Vagina (tissue), 2 donors: ENCODE measurements at places on chromosomes 13 and 19.
A peak's percentile ranks its signal among the peaks of the same experiment; 100 is the strongest.

GRCh38 chr13:108877300-108877699 is 247.9 kb downstream of the MYO16 start:
- no peaks in the 10 kb centered on the region for H3K4me1 ChIP-seq
- no peak overlapping the region for H3K27ac ChIP-seq
- no peaks in the 10 kb centered on the region for H3K36me3 ChIP-seq
- no peaks in the 10 kb centered on the region for H3K27me3 ChIP-seq

- H3K4me3 ChIP-seq: no peak overlapping the region
- no peaks in the 10 kb centered on the region for H3K36me3 ChIP-seq
- H3K27ac ChIP-seq: no peak overlapping the region
- no peaks in the 10 kb centered on the region for H3K27me3 ChIP-seq
Observed at GRCh38 chr19:4081441-4082129, 14.9 kb upstream of the ZBTB7A start.

GRCh38 chr13:33100886-33101285 is 84.7 kb downstream of the KL start:
- no peak for DNase-seq
- no peaks in the 10 kb centered on the region for H3K4me1 ChIP-seq
- H3K36me3 ChIP-seq: peaks cover 14% of the 10 kb centered on the region
- no peak overlapping the region for H3K27ac ChIP-seq
- H3K27me3 ChIP-seq: no peaks in the 10 kb centered on the region

GRCh38 chr19:1395194-1396018 is 5.9 kb downstream of the GAMT start:
- H3K4me3 ChIP-seq: no peak overlapping the region
- no peak for DNase-seq
- peaks cover 43% of the 10 kb centered on the region for H3K4me1 ChIP-seq
- no peaks in the 10 kb centered on the region for H3K36me3 ChIP-seq
- H3K27me3 ChIP-seq: no peaks in the 10 kb centered on the region
- H3K27ac ChIP-seq: no peak overlapping the region

GRCh38 chr19:17214508-17215126 is 540 bp upstream of the USE1 start:
- H3K4me3 ChIP-seq: peak overlapping the region; percentile 74
- DNase-seq: no peak
- peaks cover 15% of the 10 kb centered on the region for H3K4me1 ChIP-seq
- no peaks in the 10 kb centered on the region for H3K27me3 ChIP-seq
- H3K36me3 ChIP-seq: peaks cover 28% of the 10 kb centered on the region
- peak overlapping the region; percentile 92 for H3K27ac ChIP-seq

DNA sequence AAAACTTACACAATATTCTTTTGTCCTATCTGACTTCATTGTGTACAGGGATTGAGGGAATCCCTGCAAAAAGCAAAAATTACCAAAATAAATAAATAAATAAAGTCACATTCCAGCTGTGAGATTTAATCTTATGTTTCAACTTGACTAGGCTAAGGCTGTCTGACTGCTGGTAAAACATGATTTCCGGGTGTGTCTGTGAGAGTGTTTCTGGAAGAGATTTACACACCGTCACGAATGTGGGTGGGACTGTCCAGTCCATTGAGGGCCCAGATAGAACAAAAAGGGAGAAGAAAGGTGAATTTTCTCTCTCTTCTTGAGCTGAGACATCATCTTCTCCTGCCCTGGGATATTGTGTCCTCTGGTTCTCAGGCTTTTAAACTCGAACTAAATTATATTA is 166.1 kb downstream of the LIG4 start:
- no peaks in the 10 kb centered on the region for H3K36me3 ChIP-seq
- H3K4me1 ChIP-seq: no peaks in the 10 kb centered on the region
- DNase-seq: no peak
- no peaks in the 10 kb centered on the region for H3K27me3 ChIP-seq
- no peak overlapping the region for H3K4me3 ChIP-seq

DNA sequence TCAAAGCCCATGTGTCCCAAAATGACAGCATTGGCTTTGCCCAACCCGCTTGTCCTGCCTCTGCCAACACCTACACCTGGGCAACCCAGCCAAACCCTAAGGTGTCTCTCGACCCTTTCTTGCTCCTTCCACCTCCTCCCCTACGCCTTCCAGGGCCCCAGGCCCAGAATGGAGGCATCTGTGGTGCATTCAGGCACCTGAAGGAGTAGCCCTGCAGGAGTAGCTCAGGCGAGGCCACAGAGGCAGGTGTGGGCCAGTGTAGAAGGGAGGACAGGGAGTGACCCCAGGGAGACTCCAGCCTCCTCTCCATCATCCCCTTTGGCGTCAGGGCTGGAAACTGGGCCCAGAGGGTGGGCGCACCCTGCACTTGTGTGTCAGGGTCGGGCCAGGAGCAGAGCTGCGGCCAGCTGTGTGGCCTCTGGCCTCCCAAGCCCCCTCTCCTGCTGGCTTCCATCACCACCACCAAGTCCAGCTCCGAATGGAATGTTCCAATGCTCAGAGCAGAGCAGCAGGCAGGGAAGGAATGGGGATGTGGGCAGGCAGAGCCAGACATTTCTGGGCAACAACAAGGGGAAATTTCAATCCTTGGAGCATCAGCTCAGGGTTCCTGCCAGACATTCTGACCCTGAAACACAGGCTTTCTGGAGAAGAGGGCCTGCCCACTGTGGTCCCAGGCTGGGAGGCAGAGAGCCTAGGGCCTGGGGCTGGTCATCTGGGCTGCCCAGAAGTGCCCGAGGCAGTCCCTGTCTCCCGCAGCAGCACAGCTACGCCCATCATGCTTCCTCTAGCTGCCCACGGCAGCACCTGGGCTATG is 16.4 kb downstream of the PLEKHF1 start:
- H3K4me3 ChIP-seq: no peak overlapping the region
- H3K27me3 ChIP-seq: no peaks in the 10 kb centered on the region
- peak overlapping the region; percentile 83 for H3K27ac ChIP-seq

- peak overlapping the region; percentile 94 for H3K27ac ChIP-seq
- no peaks in the 10 kb centered on the region for H3K36me3 ChIP-seq
- peak overlapping the region; percentile 97 for H3K4me3 ChIP-seq
- H3K4me1 ChIP-seq: peaks cover 58% of the 10 kb centered on the region
- H3K27me3 ChIP-seq: no peaks in the 10 kb centered on the region
Observed at GRCh38 chr19:44847144-44848035, 1.3 kb downstream of the NECTIN2 start.

DNA sequence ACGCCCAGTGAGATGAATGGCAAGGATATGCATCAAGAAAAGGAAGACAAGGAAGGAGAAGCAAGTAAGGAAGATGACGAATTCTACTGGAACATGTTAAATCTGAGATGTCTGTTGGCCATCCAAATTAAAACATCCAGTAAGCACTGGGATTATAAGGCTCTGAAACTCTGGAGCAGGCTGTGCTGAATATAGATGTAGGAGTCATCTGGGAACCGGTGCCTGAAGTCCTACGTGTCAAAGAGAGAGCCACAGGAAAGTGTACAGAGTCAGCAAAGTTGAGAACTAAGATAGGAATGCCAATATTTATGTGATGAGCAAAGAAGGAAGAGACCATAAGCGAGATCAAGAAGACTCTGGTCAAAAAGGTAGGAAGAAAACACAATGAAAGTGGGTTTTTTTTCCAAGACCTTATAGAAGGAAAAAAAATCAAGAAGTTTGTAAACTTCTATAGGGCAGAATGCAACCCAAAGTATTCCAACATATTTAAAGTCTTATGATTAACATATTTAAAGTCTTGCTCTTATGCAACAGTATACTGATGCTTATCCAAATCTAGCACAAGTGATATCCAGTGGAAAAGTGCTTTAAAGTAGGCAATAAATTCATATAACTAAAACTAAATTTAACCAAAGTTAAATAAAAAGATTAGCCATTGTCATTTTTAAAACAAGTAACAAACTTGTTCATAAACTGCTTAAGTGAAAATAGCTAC is 51.2 kb upstream of the EEF1AKMT1 start:
- H3K4me1 ChIP-seq: peaks cover 9% of the 10 kb centered on the region
- DNase-seq: no peak
- H3K4me3 ChIP-seq: no peak overlapping the region
- H3K36me3 ChIP-seq: no peaks in the 10 kb centered on the region

DNA sequence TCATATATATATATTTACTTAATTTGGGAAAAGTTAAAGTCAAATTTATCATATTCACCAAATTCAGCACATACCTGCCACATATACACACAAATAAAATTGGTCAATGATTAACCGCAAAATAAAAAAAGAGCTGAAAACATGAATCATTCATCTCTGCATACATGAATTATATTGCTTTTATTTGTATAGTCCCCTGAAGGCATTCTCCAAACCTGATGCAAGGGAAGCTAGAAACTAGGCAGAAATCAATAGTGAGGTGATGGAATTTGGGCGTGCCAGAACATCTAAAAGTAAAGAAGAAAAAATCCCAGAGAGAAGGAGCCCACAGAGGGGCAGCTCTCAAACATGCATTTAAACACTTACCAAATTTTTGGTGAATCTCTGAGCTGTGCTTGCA is 60.1 kb downstream of the UFM1 start:
- no peak overlapping the region for H3K27ac ChIP-seq
- no peaks in the 10 kb centered on the region for H3K36me3 ChIP-seq
- H3K27me3 ChIP-seq: no peaks in the 10 kb centered on the region
- DNase-seq: no peak
- no peak overlapping the region for H3K4me3 ChIP-seq
